ENCODE measurements at places on chromosomes 12 and 14. TPM values are rescaled to one million over a fixed set of nuclear protein-coding genes. Genes with fewer than 3 reads are reported as not detected.

The TAS2R42 gene
- not detected for total RNA-seq

The CD69 gene
- 1.2 TPM for total RNA-seq

The ANKRD33 gene
- total RNA-seq = not detected

The NANOG gene
- total RNA-seq = not detected

The P2RX2 gene
- total RNA-seq = not detected
